ENCODE measurements at places on chromosomes 11 and 22.

- no peak for DNase-seq
Measured at GRCh38 chr11:96006037-96006436, 82.1 kb upstream of the MTMR2 start.

DNA sequence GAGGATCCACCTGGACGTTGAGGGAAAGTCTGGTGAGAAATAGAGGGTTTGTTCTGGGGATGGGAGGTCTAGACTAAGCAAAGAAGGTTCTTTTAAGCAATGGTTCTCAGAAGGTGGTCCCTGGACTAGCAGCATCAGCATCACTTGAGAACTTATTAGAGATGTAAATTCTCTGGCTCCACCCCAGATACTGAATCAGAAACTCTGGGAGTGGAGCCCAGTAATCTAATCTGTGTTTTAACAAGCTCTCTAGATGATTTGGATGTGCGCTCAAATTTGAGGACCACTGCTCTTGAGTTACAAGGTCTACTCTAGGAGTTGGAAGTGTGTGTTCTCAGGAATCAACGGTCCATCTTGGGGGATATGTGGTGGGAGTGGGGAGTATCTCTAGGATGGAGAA lies 3.3 kb upstream of the ABCG4 start:
- no peak for DNase-seq

GRCh38 chr11:118398791-118399559 lies 2.4 kb upstream of the ATP5MG start:
- no peak for DNase-seq

- no peak for DNase-seq
Measured at GRCh38 chr22:39027717-39028116, 6.8 kb downstream of the APOBEC3D start.

Measured in NCI-H748 treated with DMSO at 0.1 percent for 48 hours (cell line).